ENCODE measurements at places on chromosomes 1 and 21.

DNA sequence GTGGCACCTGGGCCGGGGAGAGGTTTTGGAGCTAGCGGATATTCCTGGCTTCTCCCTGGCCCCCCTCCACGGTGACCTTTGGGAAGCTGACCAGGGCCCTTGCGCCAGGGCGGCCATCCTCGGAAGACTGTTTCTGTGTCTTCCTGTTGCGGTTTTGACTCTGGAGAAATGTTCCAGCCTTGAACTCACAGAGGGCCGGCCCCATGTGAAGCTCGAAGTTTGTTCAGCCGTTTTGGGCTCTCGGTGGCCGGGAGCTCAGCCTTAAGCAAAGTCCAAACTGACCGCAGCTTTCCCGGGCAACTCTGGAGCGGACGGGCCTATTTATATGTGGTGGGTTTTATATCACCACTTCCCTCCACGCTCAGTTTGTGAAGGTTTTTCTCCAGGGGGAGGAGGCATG is 17.0 kb upstream of the WNT4 start:
- no peak for DNase-seq

GRCh38 chr21:42970946-42971653 is 3.3 kb upstream of the PKNOX1 start:
- no peak for DNase-seq

DNA sequence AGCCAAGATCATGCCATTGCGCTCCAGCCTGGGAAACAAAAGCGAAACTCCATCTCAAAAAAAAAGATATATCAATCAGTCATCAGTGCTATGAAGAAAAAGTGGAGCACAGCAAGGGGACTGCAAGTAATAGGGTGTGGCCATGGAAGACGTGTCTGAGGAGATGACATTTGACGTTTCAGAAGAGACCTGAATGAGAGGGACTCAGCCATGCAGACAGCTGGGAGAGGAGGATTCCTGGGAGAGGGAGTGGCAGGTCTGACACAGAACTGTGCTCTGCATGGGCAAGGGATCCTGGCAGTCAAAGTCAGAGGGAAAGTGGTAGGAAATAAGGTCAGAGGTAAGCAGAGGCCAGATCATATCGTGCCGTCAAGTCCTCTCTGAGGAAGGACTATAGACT is 3.3 kb downstream of the LAX1 start:
- no peak for DNase-seq

DNA sequence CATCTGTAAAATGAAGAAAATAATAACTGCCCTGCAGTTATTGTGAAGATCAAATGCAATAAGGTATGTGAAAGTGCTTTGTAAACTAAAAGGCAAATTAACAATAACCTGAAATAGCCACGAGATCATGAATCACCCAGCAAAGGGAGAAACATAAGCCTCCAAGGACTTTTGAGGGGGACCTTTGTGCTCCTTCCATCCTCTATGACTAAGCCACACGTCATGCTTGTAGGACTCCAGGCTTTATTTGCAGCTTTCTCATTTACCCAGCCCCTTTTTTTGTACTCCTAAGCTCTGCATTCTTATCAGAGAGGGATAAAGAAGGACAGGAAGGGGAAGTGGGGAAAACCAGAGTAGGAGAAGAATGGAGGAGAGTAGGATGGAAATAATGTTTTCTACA is 115.1 kb downstream of the PROX1 start:
- no peak for DNase-seq

- DNase-seq = no peak
Observed at GRCh38 chr21:36692835-36693488, 6.0 kb upstream of the SIM2 start.
